Stimulated activated CD4-positive, alpha-beta T cell treated with anti-CD3 and anti-CD28 coated beads, Interleukin-12 subunit alpha, Interleukin-12 subunit beta, amount 100 ng/mL, for 24 hours (primary cell): ENCODE measurements at places on chromosomes 13 and 19.

- DNase-seq = no peak
These were observed 23.0 kb upstream of the USP29 start for GRCh38 chr19:57096685-57097361.

GRCh38 chr19:33699754-33700407 lies 78.1 kb downstream of the CHST8 start:
- DNase-seq = no peak

DNA sequence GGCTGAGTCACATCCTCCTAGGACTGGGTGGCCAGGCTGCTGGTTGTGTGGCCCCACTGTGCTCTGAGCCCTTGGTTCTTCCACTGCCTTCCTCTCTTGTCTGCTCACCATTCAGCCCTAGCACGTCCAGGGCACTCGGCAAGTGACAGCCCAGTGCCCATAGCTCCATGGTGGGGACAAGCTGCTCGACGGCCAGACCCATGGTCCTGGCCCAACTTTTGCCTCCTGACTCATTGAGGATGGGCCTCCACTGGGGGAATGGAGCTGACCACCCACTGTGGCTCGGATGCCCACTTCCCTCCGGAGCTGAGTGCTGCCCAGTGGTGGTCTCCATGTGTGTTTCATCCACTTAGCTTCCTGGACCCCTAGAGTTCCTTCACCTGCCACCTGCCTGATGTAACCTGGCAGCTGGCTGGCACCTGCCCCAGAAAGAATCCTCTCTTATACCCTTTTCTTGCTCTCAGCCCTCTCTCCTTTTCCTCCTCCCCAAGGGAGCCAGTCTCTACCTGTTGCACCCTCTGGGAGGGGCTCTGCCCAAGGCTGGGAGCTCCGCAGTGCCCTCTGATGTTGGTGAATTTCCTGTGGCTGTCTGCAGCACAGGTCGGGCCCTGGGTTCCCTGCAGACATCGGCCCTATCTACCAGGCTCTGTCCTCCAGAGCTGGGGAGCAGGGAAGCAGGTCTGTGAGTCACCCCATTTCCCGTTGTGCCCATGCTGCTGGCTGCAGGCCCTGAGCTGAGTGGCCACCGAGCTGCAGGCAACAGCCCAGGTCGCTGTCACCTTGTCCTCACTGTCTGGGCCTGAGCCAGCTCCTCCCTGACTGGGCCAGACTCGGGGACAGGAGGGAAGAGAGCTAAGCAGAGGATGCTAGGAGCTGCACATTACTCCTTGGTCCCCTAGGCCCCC lies 7.4 kb downstream of the CHST8 start:
- DNase-seq = no peak

DNA sequence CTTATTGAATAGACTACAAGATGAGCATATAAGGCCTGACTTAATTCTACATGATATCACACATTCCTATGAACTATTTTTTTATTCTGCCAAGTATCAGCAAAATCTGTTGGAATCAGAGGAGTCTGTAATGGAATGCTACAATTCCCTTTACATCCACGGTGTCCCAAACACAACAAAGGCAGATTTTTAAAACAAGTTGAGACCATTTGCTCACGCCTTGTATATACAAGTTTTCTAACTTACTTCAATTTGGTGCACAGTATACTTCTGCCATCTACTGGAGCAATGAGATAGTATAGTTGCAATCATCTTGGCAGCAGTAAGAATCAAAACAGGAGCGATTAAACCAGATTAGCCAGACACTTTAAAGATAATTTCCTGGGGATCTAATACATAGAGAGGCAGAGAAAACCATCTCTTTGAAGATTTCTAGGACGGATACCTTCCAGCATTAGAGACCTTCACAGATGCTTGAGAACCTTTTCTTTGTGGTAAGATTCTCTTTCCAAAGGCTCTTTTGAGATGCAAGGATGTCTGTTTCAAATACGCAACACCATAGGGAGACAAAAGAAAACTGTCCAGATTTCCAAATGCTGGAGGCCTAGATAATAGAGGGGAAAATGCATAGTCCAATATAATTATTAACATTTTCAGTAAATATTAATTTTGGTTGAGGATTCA lies 302.0 kb upstream of the MIR17HG start:
- DNase-seq = no peak

GRCh38 chr19:30968210-30968609 lies 381.0 kb downstream of the TSHZ3 start:
- DNase-seq = no peak

- DNase-seq = no peak
These were observed at the start of gene SMAD9 for GRCh38 chr13:36919833-36920615. Gene SMAD9 (minus strand): TSS chr13:36920238. CDS start chr13:36879689, 40,549 bp downstream.

GRCh38 chr13:73090116-73090822 lies 31.5 kb downstream of the KLF5 start:
- no peak for DNase-seq

- no peak for DNase-seq
These were observed 84.2 kb downstream of the TNFRSF19 start for GRCh38 chr13:23654111-23655110.

- DNase-seq = no peak
These were observed 51.5 kb downstream of the ATP7B start for GRCh38 chr13:51959773-51960172.

DNA sequence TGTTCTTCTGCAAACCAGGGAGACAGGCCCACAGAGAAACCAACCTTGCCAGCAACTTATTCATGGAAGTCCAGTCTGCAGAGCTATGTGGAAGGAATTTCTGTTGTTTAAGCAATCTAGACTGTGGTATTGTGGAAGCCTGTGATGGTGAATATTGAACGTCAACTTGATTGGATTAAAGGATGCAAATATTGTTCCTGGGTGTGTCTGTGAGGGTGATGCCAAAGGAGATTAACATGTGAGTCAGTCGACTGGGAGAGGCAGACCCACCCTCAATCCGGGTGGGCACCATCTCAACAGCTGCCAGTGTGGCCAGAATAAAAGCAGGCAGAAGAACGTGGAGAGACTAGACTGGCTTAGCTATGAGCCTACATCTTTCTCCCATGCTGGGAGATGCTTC lies 606.0 kb downstream of the EFNB2 start:
- DNase-seq = no peak

DNA sequence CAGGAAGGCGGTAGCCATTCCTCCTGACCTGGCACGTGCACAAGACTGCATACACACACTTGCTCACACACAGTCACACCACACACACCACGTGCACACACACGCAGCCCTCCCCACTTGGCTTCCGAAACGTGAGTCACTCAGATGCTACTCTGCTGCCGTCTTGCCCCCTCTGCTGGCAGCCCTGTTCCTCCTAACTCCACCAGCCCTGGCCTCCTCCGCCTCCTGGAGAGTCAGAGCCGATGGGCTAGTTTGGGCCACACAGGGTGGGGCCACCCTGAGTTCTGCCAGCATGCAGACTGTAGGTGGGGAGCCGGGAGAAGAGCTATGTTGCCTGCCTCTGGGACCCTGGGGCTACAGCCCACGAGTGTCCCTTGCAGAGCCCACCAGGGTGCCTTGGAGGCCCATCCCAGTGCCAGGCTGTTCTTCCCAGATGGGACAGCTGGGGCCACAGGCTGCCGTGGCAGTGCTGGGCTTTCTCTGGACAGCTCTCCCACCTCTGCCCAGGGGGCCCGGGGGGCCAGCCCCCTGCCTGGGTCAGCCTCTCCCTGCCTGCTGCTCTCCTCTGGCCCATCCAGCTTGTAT lies 12.1 kb downstream of the PIN1 start:
- peak; percentile 35 for DNase-seq

DNA sequence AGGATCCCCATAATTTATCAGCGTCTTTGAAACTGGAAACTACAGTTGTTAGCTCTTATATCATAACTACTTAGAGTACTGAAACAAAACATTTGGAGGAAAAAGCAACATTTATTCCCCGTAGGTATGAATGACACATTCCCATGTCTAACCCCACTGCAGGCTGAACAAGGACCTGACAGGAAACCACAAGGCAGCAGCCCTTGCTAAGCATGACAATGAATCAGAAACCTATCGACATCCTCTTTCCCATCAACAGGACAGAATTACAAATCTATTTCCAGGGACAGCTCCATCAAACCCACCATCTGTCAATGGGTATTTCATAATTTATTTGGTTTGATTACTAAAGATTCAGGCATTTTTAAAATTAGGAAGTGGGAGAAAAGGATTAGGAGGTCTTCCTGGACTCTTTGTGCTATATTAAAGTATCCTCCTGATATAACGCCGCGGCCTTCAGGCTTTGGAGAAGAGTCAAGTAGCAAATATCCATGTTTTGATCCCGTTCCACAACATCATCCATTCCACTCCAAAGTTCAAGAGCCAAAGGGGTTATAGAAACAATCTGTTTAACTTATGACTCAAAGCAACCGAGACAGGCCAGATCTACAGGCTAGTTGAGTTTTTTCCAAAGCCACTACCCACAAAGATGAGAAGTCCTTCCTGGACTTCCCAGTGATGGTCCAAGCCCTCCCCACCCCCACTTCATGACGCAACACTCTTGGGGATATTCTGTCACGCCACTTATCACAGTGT lies 51.1 kb downstream of the FAM216B start:
- DNase-seq = no peak

- DNase-seq = no peak
These were observed 15.4 kb upstream of the FAM216B start for GRCh38 chr13:42766016-42766415.

DNA sequence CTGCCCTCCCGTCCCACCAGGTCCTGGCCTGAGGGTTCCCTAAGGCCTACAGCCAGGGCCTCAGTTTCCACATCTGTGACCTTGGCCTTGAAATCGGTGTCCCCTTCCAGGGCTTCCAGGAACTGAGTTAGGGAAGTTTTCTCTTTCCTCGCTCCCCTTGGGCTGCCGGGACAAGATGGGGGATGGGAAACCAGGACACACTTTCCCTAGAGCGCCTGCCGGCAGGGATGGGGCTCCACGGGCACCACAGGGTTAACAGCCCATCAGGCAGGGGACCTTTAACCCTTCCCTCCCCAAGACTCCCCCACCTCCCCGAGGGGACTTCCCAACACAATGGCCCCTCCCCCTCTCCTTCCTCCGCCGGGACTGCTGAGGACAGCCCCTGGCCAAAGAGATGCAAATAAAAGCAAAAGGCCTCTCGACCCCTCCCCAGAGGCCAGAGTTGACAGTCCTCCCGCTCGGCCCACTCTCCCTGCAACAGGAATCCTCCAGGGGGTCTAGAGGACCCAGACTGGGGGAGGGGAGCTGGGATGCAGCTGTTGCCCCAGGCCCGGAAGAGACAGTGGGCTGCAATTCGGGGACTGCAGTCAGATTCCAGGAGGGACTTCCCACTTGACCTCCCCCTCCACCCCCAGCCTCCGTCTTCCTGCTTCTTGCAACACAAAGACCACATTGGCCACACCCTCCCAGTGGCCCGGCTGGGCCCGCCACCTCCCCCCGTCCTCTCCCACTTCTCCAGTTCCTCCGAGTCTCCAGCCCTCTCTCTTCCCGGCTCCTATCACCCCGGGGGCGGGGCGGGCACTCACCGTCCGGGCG lies 3.4 kb downstream of the BBC3 start:
- DNase-seq = no peak

GRCh38 chr13:75705395-75705794 lies 69.3 kb downstream of the LMO7 start:
- no peak for DNase-seq

GRCh38 chr13:42777467-42777866 lies 3.9 kb upstream of the FAM216B start:
- DNase-seq = no peak

GRCh38 chr19:2170219-2170618 lies 6.5 kb downstream of the DOT1L start:
- no peak for DNase-seq

DNA sequence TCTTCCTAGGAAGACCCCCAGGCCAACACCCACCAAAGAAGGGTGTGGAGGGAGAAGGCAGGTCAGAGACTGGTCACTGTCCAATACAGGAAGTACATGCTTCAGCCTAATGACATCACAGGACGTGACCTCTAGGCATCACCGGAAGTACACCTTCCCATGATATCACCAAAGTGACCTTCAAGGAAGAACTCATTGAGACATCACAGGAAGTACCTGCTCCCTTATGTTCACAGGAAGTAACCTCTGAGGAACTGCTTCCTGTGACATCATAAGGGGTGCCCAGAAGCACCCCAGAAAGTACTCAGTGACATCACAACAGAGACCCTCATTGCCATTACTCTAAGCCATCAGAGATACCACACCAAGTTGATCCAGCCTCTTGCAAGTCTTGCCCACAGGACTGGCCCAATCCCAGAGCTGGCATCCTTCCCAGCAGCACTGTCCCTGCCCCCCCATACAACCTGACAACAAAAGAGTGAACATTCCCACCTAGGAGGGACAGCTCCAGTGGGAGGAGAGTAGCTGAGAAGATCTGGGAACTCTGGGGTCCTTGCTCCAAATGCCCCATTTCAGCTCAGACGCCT lies 24.2 kb upstream of the NANOS2 start:
- DNase-seq = no peak

- DNase-seq = no peak
These were observed 31.3 kb upstream of the ZMYM2 start for GRCh38 chr13:19927117-19927748.

- DNase-seq = no peak
These were observed 194.1 kb downstream of the KLF12 start for GRCh38 chr13:73940098-73940497.

DNA sequence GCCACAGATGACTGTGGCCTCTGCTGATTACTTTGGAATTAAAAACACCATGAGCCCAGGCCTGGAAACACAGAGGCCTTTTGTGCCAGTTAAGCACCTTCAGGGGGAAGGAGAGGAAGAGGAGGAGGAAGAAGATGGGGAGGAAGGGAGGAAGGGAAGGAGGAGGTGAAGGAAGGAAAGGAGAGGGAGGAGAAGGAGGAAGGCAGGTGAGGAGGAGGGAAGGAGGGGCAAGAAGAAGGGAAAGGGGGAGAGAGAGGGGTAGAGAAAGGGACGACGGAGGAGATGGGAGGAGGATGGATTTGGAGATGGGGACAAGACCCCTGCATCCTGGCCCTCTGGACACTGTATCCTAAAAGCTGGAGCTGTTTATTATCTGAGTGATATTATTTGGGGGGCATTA lies 231.0 kb downstream of the UQCRFS1 start:
- DNase-seq = no peak

DNA sequence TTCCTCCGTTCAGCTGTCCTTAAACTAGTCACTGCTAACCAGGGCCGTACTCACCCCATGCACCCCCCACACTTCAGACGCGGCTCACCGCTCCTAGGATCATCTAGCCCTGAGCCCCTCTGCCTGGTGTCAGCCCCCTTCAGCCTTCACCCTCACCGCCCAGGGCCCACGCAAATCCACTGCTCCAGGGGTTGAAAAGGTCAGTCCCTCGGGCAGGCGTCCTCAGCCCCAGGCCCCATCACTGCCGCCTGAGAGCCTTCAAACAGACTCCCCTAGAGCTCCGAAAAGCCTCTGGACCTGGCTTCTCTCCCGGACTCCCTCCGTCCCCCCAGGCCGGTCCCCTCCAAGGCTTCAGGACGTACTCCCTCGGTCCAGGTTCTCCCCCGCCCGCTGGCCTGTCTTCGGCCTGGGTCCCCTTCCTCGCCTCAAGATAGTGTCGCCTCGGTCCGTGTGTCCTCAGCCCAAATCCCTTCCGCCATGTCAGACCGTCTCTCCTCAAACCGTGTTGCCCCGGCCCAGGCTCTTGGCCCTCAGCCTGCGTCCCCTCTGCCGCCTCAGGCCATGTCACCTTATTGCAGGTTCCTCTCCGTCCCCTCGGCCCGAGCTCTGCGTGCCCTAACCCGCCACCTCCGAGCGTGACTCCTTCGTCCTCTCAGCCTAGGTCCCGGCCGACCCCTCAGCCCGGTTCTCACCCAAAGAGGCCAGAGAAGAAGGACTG lies 553 bp downstream of the NAPA start:
- no peak for DNase-seq

- DNase-seq = no peak
These were observed 46.4 kb downstream of the THSD1 start for GRCh38 chr13:52359534-52359933.
